ENCODE measurements at places on chromosomes 5 and 9.

- DNase-seq, result no peak
These were observed 781 bp downstream of the FOXD1 start for GRCh38 chr5:73447530-73448462.

GRCh38 chr9:78839252-78839651, 542.3 kb downstream of the PSAT1 start:
- no peak for DNase-seq

- DNase-seq, result no peak
These were observed 2.1 kb upstream of the SH3RF2 start for GRCh38 chr5:145934276-145934675.

GRCh38 chr5:73728493-73729273, 102.7 kb downstream of the ARHGEF28 start:
- no peak for DNase-seq

GRCh38 chr5:134784946-134785620, 26.5 kb downstream of the DDX46 start:
- no peak for DNase-seq

- no peak for DNase-seq
These were observed 58.1 kb downstream of the ZNF474 start for GRCh38 chr5:122187426-122187825.

DNA sequence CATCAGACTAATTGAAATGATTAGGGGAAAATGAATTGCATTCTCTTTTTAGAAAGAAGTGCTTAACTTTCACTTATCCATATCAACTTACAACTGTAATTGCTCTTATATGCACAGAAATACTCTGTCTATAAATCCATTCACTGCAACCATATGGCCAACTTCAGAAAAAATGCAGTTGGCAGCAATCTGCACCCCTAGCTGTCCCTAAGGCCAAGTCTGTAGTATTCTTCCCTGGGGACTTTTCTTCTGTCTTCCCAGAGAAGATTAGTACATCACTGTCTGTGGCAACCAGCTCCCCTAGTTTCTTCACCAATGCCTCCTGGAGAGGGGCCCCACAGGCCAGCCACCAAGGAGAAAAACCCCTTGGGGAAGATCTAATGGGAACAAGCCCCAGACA, 45.4 kb downstream of the ABCA1 start:
- DNase-seq, result no peak

- DNase-seq, result no peak
These were observed 41.3 kb upstream of the PAM start for GRCh38 chr5:102713682-102714231.

DNA sequence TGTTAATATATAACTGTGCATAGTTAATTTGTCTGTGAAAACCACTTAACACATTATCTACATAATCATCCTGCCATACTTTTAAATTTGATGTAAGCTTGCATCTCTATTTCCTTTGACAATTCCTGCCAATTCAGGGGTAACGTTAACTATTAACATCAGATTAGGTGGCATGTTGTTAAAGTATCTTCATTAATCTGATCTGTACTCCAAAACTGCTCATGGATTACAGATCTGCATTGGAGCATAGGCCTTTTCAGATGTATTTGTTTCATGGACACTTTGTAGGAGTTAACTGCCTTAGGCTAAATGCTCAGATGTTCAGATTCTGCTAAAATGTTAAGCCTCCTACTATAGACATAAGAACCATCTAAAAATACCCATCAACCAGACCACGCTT, 3.1 kb downstream of the RPS6 start:
- DNase-seq, result no peak

DNA sequence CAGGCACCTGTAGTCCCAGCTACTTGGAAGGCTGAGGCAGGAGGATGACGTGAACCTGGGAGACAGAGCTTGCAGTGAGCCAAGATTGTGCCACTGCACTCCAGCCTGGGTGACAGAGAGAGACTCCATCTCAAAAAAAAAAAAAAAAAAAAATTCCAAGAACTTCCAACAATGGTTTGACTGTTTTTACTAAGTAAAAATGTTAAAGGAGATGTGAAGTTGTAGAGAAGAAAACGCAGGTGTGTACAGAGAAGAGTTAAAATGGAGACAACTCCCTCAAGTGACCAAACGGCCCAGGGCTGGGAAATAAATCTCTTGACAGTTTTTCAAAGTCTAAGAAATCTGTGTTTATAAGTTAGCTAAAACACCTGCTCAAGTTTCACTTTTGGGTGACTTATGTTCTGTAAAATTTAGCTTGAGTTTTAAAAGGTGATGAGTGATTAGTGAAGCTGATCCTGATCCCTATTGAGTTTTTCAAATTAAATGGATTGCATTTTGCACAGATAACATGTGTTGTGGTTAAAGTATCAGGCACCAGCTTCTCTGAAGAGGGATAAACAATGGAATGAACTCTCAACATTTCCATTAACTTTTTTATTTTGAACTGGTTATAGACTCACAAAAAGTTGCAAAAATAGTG, 255.2 kb upstream of the CD180 start:
- no peak for DNase-seq

GRCh38 chr5:141823056-141823455, 55.2 kb downstream of the PCDH1 start:
- no peak for DNase-seq

DNA sequence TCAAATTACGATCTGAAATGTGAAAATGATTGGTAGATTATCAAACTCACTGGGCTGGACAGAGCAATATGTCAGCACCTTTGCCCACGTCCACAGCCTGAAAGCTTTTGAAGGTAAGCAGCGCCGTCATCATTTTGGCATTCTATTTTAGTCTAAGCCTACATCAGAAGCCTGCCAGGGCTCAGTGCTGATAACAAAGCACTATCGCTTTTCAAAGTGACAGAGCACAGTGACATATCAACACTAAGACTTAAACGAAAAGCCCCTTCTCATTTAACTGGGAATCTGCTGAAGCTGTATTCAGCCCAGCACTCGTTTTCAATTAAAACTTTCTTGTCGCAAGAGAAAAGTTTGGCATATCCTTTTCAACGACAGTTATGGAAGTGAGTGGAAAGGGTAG, 1076.3 kb downstream of the PTPRD start:
- no peak for DNase-seq

DNA sequence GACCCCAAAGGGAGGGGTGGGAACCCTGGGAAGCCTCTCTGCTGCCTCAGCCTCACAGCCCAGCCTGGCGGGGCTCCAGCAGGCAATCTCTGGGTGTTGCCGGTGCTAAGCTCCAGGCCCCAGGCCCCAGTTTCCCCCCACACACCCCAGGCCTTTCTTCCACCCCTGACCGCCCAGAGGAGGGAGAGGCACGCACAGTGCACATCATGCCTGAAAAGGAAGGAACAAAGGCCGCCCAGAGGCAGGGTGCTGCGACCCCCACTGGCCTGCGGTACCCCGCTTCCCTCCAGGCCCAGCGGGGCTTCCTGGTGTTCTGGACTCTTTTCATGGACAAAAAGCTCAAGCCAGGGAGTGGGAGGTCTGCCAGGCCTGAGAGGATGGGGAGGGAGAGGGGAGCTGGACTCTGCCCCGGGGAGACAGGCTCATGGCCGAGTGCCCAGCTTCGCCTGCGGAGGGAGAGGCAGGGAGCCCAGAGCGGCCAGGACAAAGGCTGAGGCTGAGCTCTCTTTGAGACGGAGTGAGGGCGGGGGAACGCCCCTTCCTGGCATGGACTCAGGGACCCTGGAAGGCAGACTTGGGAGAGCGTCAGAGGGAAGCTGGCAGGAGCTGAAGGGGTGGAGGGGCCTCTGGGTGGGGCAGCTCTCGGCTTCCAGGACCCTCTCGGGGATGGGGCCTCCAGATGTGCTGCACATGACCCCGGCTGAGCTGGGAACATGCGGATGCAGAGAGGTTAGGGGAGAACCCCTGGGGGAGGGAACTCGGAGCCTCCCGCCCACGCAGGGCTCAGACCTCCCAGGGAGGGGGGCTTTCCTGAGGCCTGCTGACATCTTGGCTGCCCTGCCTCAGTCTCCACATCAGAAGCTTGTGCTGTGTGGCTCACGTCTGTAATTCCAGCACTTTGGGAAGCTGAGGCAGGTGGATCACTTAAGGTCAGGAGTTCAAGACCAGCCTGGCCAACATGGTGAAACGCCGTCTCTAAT, 1.8 kb upstream of the ENTPD2 start:
- DNase-seq, result no peak

DNA sequence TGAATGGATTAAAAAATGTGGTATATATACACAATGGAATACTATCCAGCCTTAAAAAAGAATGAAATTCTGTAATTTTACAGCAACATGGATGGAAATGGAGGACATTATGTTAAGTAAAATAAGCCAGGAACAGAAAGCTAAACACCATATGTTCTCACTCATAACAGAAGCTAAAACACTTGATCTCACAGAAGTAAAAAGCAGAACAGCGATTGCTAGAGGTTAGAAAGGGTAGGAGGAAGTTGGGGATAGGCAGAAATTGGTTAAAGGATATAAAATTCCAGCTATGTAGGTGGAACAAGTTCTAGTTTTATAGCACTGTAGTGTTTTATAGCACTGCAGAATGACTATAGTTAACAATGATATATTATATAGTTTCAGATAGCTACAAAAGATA, 15.8 kb downstream of the MARCHF3 start:
- no peak for DNase-seq

DNA sequence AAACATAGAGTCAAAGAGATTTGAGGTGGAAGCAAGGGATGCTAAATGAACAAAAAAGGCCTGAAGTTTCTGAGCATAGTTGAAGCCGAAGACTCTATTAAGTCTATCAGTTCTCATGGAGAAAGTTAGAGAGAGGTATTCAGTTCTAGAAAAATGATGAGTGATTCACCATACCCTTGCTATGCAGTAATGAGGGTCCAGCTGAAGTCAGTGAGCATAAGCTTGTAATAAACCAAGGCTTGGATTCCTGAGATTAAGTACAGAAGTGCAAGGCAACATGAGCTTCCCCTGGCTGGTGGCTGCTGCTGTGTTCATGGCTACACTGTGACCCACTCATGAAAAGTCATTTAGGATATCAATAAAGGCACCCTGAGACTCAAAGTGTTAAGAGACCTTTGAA, 129.7 kb upstream of the MTAP start:
- no peak for DNase-seq

GRCh38 chr5:7793895-7794294, 57.0 kb downstream of the CFAP90 start:
- DNase-seq, result no peak

DNA sequence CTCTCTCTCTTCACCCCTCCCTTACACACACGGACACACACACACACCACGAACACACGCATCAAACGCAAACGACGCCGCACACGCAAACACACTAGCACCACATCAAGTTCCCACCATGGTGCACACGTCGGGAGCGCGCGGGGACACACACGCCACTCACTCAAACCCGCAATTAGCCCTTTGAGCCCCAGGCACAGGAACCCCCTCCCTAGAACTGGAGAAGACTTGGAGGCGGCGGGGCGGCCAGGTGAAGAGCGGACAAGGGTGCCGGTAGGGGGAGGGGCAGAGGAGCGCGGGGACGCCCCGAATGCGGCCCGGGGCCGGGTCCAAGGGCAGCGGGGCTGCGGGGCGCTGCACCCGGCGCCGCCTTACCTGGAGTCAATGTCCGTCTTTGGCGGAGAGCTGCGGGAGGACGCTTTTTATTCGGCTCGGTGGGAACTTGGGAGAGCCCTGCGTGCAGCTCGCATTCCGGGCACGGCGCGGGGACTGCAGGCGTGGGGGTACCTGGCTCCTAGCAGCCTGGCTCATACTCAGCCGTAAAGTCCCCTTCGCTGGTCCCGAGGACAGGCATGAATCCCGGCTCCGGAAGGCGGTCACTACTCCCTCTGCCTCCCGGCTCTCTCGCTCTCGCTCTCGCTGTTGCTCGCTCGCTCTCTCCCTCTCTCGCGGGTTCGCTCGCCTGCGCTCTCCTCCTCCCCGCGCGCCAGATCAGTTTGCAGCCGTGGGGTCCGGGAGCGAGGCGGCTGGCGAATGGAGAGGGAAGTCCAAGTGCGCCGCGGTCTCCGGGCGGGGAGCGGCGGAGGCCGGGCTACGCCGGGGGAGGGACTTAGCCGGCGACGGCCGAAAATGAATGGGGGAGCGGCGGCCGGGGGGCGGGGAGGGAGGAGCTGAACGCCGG, at the start of gene BRINP1:
Gene BRINP1, minus strand, starts transcription at position 755 of the 901 bp plus-strand sequence. CDS start 56,080 bp downstream, outside the sequence.
- peak; percentile 25 for DNase-seq

- no peak for DNase-seq
These were observed 378.9 kb downstream of the KCTD16 start for GRCh38 chr5:144549580-144549979.

GRCh38 chr9:124454296-124454695, 4.0 kb downstream of the ADGRD2 start:
- DNase-seq, result no peak

GRCh38 chr9:22050924-22051323, 41.8 kb upstream of the CDKN2B start:
- DNase-seq, result no peak

DNA sequence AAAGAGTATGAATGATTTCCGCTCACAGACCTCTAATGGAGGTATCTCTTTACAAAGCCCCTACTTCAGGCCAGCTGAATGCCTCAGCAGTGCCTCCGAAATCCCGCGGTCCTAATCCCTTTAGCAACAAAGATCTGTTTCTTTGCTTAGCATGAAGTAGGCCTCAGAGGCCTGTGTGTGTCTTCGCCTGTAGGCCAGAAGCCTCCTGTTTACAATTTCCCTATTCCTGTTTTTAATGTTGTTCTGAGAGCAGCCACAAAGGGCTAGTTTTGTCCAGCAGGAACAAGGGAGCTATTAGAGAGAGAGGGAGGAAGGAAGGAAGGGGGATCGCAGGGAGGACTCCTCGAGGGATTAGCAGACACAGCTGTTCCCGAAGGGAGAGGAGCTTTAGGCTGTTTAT, 166.4 kb upstream of the SPRY4 start:
- no peak for DNase-seq

DNA sequence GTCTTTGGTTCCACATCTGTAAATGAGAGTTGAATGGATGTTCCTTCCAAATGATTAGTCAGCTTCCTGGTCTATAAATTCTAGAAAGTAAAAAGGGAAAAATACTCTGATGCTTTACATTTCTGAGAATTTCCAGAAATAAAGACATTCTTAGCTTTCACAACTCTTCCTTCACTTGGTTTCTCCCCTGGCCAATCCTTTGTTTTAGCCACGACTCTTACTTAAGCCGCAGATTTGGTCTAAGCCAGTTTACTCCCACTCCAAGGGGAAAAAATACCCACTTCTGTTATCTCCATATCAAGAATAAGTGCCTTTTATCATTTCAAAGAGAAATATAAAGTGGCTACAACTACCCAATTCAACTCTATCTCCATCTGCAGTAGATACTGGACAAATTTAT, 29.7 kb downstream of the PWWP2A start:
- no peak for DNase-seq

- no peak for DNase-seq
These were observed 10.6 kb downstream of the EGFL7 start for GRCh38 chr9:136673088-136673974.

DNA sequence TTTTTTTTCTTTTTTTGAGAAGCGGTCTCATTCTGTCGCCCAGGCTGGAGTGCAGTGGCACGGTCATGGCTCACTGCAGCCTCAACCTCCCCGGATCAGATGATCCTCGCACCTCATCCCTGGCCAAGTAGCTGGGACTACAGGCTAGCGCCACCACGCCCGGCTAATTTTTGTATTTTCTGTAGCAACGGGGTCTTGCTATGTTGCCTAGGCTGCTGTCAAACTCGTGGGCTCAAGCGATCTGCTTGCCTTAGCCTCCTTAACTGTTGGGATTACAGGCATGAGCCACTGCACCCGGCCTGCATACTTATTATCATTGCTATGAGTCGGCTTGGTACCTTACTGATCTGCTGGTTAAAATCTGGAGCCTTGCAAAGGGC, 790 bp upstream of the IARS1 start:
- no peak for DNase-seq

GRCh38 chr5:88689668-88690408, 193.1 kb downstream of the MEF2C start:
- DNase-seq, result no peak

Measured in NCI-H1930 (cell line).